ENCODE measurements at places on chromosomes 3 and 15.

DNA sequence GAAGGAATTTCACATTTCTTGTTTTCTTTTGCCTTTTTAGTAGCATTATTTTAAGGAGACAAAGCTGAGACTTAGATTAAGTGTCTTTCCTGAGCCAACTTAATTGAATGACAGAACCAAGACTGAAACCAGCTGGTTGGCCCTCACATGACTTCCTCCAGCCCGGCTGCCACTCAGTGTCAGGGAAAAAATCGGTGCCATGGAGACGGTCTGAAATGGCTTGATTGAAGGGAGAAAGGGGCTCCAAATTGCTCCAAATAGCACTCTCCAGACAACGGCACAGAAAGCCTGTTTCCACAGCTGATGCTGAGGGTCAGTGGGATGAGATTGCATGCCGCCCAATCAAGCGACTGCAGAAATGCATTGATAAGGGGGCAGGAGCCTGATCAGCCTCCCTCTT lies 475.2 kb upstream of the IL12A start:
- no peak for DNase-seq

- DNase-seq = no peak
Observed at GRCh38 chr3:47283193-47283537, 421 bp downstream of the KLHL18 start.

GRCh38 chr3:56806407-56806806 lies 4.7 kb upstream of the ARHGEF3 start:
- no peak for DNase-seq

DNA sequence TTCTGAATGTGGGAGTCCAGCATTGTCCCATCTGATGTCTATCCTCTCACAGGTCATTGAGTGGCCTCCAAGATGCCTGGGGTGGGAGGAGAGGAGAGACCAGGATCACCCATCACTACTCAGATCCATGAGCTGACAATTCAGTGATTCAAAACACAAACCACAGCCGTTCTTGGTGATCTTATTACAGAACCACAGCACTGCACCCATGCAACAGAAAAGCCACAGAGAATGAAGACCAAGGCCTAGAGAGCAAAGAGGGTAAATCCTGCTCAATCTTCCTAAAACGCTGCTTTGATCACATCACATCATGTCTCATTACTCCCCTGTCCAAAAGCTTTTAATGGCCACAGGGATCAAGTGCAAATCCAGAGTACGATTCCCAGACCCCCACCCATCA lies 23.5 kb downstream of the ANP32A start:
- DNase-seq = no peak

DNA sequence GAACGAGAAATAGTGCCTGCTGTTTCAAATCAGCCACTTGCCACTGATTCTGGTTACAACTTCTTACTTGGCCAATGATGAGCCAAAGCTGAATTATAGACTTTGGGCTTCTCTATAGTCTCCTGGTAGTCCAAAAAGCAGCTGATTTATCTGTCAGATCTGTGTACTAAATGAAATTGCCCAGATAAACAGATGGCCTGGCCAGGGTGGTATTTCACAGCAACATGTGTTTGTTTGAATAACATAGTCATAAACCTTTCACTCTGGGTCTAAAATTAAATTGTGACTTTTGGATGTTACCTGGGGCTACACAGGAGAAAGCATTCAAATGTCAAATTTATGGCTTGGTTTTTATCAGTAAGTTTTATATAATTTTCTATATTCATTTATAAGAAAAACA lies 147.0 kb downstream of the NECTIN3 start:
- no peak for DNase-seq

- DNase-seq = no peak
Observed at GRCh38 chr3:143215059-143215458, 95.5 kb downstream of the CHST2 start.

DNA sequence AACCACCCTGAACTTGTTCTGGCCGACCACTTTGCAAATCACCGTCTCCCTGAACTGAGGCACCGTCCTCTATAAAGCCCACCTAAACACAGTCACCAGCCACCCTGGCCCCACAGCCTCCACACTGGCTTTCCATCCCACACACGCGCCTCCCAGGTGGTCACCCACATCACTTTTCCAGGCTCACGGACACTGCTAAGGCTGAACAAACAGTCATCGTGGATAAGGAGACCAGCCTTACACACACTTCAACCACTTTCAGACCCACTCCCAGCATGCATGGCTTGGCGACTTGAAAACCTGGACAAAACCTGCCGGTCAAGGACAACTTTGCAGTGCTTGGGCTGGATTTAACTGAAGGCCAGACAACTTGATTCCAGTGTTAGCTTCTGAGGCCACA lies 8.4 kb downstream of the CHSY1 start:
- DNase-seq = no peak

DNA sequence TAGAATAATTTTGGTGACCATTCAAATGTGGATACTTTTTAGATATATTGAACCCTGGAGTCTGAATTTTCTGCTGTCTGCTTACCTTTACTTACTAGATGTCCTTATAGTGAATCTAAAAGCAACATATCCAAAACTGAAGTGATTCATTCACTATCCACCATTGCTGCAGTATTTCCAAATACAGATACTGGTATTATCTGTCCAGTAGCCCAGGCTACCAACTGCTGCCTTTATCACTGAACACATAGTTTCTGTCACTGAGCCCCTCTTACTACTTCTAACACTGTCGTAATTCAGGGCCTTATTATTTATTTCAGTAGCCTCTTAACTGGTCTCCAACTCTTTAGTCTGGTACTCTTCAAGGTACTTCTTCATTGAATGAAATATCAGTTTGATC lies 49.2 kb downstream of the SLMAP start:
- DNase-seq = no peak

- DNase-seq = no peak
Observed at GRCh38 chr3:166527325-166527724, 690.1 kb upstream of the BCHE start.

GRCh38 chr15:38680775-38681174 lies 116.2 kb upstream of the RASGRP1 start:
- no peak for DNase-seq

- no peak for DNase-seq
Observed at GRCh38 chr3:193902607-193903511, 233.1 kb upstream of the HES1 start.

DNA sequence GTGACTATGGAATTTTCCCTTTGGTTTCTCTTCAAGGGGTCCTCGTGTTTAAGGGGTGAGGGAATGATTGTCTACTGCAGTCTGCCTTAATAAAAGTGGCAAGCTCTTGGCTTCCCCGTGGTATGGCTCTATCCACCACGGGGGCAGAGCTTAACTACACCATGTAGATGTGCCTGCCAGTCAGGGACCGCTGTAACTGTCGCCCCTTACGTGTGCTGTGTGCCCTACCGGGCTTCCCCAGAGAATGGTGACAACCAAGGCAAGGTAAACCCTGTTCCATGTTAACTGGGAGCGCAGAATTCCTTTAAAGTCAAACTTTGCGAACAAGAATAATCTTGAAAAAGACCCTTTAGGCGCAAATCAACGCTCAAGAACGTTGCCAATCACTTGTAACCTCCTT lies 966 bp upstream of the C3orf80 start:
- no peak for DNase-seq

- no peak for DNase-seq
Observed at GRCh38 chr3:115388166-115388565, 235.1 kb upstream of the GAP43 start.

DNA sequence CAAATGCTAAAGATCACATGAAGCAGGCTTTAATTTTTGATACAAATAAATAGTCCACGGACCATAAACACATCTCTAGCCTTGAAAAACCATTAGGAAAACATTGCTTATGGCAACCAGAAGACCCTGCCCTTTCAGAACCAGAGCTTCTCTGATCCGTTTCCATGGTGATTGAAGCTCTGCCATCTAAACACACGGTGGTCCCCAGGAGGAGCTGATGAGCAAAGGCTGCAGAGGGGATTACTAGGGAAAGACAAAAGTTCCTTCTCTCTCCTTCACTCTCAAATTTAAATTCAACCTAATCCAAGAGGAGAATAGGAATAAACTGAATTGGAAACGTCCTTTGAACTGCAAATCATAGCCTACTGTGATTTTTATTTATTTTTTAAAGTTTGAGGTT lies 122.0 kb upstream of the ATP10A start:
- no peak for DNase-seq

DNA sequence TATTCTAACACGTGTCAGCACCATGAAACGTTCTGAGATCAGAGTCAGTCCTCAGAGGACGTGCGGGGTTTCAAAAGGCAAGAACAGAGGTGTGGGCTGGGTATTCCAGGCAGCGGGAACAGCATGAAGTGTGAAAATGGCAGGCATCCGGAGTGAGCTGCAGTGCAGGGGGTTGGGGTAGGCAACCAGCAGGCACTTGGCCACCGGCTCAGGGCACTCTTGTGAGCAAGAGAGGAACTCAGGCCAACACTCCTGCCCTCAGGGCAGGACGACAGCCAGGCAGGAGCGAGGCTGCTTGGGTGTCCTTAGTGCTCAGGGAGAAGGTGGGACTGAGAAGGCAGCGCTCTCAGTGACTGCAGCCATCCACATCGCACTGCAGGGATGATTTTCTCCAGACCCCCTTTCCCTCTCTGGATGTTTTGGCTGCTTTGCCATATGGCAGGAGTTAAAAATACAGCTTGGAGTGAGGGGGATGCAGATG lies 151.1 kb downstream of the NUP210 start:
- DNase-seq = no peak

GRCh38 chr3:140359233-140359995 lies 318.4 kb upstream of the TRIM42 start:
- DNase-seq = no peak

GRCh38 chr3:53773021-53773436 lies 73.2 kb downstream of the CHDH start:
- no peak for DNase-seq

- DNase-seq = no peak
Observed at GRCh38 chr15:76071806-76072205, 12.0 kb downstream of the TMEM266 start.
